ENCODE measurements at places on chromosomes 16 and 17.

- DNase-seq: no peak
Observed at GRCh38 chr17:60720763-60721531, 43.3 kb downstream of the BCAS3 start.

GRCh38 chr16:79658301-79659033, 57.9 kb upstream of the MAF start:
- no peak for DNase-seq

- DNase-seq: no peak
Observed at GRCh38 chr17:15180121-15180561, 85.0 kb downstream of the PMP22 start.

GRCh38 chr17:74426551-74427047, 5.3 kb upstream of the GPRC5C start:
- no peak for DNase-seq

DNA sequence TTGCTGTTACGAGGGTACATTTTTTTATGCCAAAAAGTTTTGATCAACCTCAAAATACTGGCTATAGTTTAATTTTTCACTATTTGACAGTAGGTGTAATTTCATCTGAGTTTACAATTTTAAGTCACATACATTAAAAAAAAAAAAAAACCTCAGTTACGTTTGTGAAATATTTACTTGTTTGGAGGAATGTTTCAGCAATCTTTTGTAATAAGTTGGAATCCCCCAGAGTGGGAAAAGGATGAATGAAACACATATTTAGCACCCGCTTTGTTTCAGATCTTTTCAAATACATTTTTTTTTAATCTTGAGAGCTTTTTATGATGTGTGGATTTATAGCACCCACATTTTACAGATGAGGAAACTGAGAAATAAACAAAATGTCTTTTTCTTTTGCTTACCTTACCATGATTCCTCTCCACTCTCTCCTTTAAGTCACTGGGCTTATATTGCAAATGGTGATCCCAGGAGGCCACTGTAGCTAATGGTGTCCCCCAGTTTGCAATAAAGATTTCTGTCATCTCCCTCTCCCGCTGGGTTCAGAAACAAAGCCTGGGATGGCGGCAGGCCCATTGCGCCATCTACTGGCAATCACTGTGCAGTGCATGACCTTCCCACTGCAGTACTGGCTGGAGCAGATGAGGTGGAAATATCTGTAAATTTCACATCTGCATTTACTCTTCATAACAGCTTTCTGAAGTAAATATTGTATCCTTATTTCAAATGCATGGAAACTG, 27.7 kb downstream of the TBC1D3B start:
- no peak for DNase-seq

DNA sequence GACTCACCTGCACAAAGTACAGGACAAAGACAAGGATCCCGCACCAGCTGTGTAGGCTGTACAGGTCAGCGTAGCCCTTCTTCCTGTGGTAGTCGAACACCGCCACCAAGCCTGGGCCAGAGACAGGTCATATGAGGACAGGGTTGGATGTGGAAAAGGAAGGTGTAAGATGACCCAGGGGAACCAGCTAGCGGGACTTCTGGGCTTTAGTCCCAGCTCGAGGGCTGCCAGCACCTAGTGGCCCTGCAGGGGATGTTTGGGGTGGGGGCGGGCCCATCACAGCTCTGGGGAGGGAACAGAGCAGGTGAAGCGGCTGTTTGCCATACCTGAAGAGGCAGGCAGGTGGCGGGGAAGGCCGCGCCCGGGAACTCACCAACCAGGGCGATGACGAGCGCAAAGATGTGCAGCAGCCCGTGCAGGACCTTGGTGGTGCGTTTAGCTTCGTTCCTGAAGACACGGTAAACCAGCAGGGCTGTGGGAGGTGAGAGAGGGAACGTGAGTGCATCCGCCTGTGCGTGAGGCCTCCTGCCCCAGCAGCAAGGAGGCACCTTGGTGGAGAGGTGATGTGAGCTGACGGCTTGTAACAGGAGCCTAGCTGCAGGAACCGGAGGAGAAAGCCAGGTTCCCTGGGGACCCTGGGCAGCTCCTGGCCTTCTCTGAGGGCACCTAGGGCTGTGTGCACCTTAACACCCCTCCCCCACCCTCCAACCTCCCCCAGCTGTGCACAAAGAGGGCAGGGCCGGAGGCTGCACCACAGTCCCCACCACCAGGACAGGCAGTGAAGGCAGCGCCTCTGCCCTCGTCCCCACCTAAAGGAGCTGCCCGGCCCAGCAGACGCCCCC, 10.2 kb downstream of the CYB561 start:
- DNase-seq: no peak

GRCh38 chr17:2198927-2199326, 104.7 kb downstream of the SMG6 start:
- DNase-seq: no peak

GRCh38 chr17:30454635-30455034, 22.6 kb upstream of the GOSR1 start:
- DNase-seq: no peak

DNA sequence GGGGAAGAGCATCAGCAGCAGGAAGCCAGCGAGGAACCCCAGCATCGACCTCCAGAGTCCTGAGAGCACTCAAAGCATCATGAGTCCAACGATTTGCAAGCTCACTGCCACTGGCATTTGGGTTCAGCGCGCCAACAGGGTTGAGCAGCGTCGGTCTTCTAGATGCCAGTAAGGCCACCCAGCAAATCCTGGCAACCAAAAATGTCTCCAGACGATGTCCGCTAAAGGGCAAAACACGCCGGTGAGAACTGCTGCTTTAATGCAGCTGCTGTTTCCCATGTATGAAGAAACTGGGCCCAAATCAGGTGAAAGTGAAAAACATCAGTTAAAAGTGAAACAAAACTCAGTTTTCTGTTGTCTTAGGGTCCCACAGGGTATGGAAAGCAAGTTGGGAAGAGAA, 70.2 kb downstream of the ANKRD11 start:
- no peak for DNase-seq

- no peak for DNase-seq
Observed at GRCh38 chr16:6852643-6853225, 479.9 kb upstream of the RBFOX1 start.

- DNase-seq: no peak
Observed at GRCh38 chr17:72466199-72466598, 345.4 kb downstream of the SOX9 start.

DNA sequence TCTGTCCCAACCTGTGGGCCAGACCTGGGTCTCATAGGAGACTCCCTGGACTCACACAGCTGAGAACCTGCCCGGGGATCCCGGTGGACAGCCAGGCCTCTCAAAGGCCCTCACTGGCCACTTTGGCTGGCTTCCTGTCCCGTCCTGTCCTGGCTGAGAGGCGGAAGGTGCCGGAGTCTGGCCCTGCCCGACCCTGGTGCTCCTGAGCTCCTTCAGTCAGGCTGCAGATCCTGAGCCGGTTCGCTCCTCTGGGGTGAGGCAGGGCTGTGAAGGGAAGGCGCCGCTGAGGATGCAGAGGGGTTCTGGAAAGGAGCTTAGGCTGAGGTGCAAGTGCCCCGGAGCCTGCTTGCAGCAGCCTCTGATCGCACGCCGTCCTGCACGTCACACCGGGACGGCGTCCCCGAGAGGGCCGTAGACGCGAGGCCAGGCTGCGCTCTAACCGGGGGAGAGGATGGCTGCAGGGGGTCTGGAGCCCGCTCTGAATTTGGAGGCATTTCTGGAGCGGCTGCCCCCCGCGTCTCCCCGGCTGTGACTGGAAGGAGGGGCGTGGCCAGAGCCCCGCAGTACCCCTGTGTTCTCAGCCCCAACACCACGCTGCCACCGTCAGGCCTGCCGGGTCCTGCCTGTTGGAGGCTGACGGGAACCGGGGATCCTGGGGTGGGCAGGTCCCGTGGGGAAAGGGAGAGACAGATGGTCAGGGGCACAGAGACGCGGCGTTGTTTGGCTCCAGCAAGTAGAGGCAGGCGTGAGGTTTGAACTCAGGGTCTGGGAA, 4.1 kb downstream of the HGS start:
- DNase-seq: no peak

- DNase-seq: no peak
Observed at GRCh38 chr17:2383628-2384167, 17.2 kb downstream of the MNT start.

- no peak for DNase-seq
Observed at GRCh38 chr17:81481815-81482505, 30.6 kb downstream of the ACTG1 start.

DNA sequence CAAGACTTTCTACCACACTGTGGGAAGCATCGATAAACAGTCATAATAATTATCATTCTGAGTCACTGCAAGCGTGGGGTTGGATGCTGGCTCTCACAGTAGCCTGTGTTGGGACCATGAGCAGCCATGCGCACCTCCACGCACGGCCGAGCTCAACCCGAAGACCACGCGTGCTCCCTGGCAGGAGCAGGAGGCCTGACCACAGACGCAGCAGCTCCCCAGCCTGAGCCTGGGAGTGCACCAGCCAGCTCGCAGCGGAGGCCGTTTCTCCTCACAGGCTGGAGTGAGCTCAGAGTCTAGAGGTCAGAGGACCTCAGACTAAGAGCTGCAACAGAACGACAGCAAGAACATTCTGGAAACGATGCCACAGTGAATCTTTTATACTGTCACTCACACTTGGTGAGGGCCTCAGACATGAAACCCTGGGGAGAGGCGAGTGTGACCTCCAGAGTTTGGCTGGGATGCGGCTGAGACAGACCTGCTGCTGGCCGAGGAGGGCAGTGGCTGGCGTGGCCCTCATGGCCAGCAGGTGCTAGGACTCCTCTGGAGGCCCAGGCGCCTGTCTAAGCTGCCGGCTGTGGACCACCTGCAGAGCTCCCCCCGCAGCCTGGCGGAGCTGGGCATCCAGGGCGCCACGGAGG, 6.0 kb downstream of the NDUFAF8 start:
- no peak for DNase-seq

DNA sequence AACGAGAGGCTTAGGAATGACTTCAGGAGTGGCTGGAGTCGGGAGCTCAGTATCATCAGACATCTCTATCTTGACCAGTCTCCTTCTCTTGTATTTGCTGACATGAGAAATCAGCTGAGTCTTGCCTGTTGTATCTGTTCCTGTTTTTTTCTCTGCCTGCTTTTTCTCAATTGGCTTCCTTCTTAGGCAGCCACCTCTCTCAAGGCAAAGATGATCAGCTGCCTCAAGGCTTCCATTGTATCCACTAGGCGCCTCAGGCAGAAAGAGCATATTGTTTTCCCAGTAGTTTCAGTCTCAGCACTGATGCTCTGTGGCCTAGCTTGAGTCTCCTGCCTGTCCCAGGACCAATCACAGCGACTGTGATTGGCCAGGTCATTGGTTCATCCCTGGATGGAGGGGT, 306.2 kb downstream of the CPPED1 start:
- DNase-seq: no peak

- DNase-seq: no peak
Observed at GRCh38 chr17:38725066-38725465, 5.1 kb upstream of the CISD3 start.

DNA sequence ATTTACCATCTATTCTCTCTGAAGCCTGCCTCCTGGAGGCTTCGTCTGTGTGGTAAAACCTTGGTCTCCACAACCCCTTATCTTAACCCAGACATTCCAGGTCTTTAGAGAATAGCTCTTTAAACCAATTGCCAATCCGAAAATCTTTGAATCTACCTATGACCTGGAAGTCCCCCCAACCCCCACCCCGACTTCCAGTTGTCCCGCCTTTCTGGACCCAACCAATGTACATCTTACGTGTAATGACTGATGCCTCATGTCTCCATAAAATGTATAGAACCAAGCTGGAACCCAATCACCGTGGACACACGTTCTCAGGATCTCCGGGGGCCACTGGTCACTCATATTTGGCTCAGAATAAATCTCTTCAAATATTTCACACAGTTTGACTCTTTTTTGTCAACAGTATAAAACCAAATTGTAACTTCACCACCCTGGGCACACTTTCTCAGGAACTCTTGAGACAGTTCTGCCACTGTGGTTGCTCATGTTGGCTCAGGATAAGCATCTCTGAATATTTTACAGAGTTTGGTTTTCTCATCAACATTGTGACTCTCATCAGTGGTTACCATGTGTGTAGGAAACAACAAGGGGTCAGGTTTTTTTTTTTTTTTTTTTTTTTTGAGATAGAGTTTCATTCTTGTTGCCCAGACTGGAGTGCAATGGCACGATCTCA, 18.1 kb upstream of the DNAH17 start:
- no peak for DNase-seq

GRCh38 chr17:49454050-49454449, 39.4 kb upstream of the PHB1 start:
- no peak for DNase-seq

DNA sequence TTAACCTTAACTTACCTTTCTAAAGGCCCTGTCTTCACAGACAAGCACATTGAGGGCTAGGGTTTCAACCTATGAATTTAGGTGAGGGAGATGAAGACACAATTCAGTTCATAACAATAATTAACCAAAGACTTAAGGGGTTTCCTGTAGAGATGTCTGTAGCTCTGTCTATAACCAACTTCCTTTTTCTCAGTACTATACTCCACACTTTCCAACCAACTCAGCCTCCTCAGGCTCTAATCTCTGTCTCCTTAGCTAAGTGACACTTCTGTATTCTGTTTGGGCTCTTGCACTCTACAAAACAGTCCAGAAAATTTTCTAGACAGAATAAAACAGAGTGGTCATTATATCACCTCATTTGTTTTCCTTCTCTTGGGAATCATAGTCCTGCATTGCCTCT, 25.8 kb downstream of the CAPNS2 start:
- DNase-seq: no peak

DNA sequence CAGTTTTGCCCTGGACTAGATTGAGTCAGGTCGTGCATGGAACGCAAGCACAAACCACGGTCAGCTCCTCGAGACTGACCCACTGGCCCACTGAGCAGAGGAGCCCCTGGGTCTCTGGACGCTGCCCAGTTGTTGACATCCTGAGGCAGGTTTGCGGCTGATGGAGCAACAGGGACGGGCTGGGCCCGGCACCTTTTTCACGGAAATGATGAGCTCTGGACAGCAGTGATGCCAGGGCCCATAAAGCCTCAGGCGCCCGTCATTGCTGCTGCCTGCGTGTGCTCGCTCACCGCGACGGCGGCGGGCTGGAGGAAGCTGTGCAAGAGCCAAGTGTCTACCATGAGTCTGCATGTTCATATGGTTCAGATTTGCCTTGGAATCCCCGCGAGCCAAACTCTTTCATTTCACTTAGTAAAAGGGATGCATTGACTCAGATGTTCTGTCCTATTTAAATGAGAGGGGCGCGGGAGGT, 30.8 kb upstream of the CRISPLD2 start:
- DNase-seq: no peak

- no peak for DNase-seq
Observed at GRCh38 chr17:15185625-15185991, 79.5 kb downstream of the PMP22 start.

GRCh38 chr17:48961516-48962233, 6.7 kb downstream of the GIP start:
- DNase-seq: no peak

DNA sequence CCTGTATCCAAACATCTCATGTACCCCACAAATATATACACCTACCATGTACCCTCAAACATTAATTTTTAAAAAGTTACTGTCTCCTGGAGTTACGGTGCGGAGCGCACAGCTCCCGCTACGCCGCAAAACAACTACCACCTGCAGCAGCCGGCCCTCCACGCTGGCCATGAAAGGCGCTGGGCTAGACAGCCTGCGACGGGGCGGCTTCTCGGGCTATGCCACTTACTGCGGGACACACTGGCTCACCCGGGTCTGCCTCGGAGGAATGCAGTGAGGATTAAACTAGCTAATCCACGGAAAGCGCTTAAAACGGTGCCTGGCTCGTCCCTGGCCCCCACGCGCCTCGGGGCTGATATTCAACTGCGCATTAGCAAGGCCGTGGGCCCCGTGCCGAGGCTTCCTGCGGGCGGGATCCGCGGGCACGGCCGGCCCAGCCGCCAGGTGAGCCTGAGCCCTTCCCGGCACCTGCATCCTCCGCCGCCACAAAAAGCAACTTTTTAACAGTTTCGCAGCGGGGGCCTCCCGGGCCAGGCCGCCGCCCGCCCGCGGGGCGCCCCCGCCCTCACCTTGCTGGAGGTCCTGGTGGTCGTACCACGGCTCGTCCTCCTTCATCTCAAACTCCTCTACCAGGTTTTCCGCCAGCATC, 633 bp downstream of the CDR2 start:
- DNase-seq: peak; percentile 72
